Stimulated activated CD4-positive, alpha-beta T cell treated with anti-CD3 and anti-CD28 coated beads, Interleukin-12 subunit alpha, Interleukin-12 subunit beta, amount 100 ng/mL, for 24 hours (primary cell): ENCODE measurements at places on chromosomes 5 and 9.

DNA sequence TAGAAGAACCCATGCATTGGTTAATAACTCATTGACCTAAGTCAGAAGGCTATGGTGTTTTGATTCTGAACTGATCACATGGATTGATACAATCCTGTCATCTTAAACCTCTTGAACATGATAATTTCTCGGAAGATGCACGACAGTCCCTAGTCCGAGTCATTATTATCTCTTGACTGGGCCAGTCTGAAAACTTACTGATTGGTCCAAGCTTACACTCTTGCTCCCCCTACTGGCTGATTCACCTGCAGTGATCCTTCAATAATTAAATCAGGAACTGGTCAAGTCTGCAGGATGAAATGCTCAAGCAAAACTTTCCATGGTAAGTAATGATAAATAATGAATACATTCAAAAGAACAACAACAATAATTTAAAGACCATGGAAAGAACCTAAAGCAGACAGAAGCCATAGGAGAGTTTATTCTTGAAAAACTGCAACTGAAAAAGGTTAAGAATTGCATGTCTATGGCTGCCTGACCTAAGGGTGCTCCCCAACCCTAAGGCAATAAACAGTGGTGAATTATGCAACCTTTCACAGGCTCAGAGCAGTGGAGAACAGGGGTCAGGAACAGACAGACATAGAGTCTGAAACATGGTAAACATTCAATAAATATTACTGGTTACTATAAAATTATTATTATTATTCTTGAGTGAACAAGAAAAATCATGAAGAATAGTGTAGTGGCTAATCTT is 79.3 kb downstream of the BRINP1 start:
- DNase-seq = no peak

DNA sequence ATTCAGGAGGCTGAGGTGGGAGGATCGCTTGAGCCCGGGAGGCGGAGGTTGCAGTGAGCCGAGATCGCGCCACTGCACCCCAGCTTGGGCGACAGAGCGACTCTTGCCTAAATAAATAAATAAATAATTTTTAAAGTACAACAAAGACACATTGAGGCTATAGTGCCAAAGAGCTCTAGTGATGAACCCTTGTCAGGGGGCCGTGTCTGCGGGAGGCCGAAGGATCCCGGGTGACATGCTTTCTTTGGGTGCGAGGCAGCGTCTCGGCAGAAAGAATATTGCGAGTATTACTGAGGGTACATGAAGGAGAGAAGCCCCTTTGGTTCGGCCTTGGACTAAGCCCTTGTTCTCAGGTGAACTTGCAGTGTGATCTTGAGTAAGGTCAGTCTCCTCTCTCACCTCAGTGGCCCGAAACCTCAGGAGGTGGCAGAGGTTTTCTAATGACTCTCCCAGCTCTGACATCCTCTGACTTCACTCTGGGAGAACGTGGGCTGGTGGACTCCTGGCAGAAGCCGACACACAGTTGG is 397 bp upstream of the RECK start:
- DNase-seq = no peak

- no peak for DNase-seq
Observed at GRCh38 chr5:15585841-15586591, 86.0 kb downstream of the FBXL7 start.

DNA sequence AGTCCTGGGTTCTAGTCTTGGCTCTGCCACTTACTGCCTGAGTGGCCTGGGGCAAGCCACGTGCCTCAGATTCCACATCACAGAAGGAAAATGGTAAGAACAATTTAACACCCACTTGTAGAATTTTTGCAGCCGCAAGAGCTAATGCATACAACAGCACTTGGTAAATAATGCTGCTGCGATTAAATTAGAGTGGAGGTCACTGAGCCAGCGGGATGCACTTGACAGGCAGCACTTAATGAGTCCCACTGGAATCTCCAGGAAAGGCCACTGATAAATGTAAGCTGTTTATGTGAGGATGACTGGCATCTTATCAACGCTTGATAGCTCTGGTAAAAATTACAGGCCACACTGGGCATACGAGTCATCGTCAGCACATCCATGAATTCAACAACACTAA is 59.4 kb upstream of the UBTD2 start:
- DNase-seq = no peak

DNA sequence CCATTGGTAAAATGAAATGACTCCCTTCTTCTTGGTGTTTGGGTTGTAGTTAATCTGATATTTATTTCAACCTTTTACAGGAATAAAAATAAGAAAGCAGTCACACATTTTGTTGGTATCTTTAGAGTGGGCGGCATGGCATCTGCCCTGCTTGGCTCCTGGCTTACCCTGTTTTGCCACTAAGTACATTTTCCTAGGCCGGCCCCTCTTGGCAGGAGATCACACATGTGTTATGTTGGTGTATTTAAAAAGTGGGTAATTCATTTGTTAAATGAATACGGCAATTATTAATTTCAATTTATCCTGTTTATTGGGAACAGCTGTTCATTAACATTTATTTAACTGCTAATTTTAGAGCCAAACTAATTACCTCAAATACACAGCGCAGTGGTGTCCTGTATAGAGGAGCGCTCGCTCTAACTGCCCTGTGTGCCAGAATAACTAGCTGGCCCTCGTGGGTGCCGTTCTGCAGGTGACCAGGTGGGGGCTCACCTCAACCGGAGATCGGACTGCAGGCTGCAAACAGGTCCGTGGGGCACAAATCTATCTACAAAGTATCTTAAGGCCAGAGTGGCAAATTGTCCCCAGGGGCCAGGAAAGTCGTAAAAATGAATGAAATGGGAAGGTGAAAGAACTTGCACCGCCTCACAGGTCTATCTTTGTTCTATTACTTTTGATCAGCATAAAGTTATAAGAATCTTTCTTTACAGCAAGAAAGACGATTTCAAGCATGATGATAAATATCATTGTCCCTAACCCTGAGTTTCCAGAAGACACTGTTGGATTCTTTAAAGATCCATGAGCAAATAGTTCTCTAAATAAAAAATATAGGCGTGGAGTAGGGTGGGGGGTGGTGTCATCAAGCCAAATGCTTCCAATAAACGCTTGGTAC is 26.2 kb upstream of the GPR151 start:
- DNase-seq = peak; percentile 49

- no peak for DNase-seq
Observed at GRCh38 chr9:121700832-121701419, 49.5 kb downstream of the DAB2IP start.

DNA sequence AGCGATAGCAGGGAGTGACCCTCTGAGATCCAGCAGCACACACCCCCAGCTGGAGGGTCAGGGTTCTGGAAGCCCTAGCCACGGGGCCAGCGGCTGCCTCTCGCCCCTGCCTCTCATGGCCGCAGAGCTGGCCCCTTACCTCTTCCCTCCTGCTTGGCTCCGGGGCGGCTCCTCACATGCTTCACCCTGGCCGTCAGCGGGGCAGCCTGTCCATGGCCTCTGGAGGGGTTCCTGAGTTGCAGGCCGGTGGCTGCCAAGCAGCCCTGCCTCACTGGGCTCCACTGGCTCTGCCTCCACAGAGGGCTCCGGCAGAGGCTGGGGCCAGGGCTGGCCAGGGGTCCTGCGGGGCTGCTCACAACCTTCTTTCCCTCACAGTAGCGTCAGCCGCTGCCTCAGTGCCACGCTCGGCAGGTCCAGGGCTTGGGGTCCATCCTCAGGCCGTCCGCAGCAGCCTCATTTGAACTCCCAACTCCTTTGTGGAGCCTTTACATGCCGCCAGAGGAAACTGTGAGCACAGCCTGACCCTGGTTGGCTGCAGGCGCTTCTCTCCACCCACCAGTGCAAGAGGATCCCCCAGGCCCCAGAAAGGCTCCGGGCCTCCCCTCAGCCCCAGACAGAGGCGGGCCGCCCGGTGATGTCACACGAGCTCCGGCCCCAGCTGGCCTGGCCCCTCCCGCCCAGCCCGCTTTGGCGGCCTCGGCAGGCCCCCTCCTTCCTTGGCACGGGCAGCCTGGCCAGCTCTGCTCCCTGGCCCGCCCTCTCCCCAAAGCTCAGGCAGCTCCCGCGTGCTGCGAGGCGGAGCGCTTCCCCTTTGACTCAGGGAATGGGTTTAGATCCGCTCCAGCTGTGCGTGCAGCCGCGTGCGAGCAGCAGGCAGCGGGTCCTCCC is at the start of gene ANGPTL2:
TSS of gene ANGPTL2 (minus strand) at position 460 of the 888 bp plus-strand sequence. CDS start 13,904 bp downstream, outside the sequence.
- DNase-seq = peak; percentile 5

- no peak for DNase-seq
Observed at GRCh38 chr9:72207278-72207677, 58.0 kb downstream of the GDA start.

DNA sequence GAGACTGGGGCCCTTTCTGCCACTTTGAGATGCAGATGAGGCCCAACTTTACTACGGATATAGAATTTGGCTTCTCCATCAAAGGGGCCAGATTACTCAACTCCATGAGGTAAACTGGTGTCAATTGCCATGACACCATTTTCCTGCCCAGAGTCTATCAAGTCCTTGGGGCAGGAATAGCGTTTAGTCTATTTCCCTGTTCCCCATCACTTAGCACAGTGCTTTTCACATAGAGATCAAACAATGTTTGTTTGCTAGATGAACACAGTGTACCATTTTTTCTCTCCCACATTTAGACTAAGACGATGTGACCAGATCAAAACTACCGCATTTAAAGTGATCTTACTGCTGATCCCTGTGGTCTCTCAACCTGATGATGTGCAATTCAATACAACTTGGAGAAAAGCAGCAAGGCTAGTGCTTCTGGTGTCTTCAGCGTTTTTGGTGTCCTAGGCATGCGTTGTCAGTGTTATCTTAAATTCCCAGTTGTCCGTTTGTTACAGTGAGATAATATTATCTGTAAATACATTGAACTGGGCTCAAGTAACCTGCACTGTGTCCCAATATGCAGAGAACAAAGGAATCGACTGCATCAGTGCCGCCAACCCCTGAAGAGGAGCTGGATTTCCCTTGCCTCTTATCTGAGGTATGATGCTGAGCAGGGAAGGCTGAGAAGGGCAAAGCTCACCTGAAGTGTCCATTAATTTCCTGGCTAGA is 446.2 kb downstream of the PLK2 start:
- no peak for DNase-seq

DNA sequence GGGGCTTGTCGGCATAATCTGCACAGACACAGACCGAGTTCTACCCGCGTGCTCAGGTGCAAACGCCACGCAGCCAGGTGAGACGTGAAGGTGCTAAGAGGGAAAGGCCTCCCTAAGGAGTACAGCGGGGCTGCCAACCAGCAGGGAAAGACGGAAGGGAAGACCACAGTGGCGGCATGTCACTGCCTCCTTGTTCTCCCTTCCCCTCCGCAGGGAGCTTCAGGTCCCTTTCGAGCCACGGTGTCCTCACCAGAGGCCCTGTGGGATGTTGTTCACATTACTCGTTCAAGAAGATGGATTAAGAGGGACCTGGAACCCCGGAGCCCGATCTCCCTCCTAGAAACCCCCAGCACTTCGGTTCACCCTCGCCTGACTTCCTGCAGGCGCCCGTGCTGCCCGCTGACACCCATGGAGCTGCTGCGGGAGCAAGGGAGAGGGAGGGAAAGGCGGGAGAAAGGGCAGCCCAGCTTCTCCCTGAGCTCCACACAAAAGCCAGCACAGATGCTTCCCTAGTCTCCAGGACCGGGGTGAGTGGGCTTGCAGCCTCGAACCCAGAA is 686 bp downstream of the BRD9 start:
- DNase-seq = no peak

DNA sequence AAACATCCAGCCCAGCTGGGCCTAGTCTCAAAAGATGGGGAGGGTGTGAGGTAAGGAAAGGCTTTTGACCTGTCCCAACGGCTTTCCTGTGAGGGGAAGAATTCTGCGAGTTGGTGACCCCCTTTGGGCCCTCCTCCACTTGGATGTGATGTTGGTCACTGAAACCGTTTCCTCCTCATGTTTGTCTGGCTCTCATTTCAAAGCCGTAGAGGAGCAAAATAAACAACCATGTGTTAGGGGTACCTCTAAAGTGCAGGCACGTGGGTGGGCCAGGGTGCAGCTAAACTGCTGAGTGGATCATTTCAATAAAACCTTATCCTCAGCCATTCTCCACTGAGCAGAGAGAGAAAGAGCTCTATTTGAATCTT is 84.3 kb upstream of the MELK start:
- DNase-seq = no peak

GRCh38 chr5:134642931-134643530 is 5.6 kb upstream of the SEC24A start:
- DNase-seq = no peak

DNA sequence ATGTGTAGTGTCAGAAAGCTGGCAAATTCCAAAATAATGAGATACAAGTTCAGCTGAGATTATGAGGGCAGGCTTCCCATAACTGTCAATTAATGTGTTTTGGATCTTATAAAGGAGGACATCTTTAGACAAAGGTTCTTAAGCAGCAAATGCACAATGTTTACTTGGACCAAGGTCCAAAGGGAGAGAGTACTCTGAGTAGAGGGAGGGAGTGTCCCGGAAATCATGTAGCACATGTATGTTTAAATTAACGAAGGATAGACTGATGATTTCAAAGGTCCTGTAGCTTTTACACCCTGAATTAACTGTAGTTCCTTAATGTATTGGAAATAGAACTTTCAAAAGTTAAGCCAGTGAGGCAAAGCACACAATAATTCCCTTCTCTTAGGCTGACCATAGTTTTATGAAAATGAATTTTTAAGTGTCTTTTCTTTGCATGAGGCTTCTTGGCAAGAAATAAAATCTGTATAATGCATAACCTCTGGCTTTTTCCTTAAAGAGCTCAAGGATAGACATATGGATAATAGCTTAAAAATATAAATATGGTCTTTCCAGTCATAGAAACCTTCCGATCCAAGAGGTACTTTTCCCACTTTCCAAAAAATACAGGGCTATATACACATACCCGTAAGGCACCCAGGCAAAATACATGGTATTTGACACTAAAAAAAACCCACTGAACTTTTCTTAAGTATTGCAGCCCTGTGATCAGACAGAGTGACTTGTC is 93.0 kb downstream of the PCSK5 start:
- DNase-seq = no peak

DNA sequence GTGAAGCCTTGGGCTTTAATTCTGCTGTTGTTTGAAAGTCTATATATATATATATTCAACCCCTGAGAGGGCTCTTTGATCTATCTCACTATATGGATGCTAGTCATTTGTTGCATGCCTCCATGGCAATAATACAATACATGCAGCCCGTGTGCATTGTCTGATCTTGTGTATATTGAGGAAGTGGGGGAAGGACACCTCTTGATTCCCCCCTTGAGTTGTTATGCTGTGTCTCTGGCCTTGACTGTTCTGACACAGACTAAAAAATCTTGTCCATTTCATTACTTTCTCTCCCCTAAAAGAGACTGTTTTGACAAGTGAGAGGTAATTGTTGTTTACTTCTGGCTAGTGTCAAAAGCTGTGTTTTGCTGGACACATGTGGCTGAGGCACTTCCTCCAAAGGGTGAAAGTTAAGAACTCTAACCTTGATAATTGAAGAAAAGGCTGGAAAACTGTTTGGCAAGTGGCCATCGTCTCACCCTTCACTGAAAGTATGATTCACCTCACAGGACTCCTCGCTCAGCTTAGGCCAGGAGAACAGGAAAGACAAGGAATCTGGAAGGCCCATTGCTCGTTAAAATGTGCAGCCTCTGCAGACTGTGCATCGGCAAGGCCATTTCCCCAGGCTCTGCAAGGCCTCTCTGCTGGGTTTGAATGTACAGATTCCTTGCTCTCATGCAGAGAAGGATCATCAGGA is 304.0 kb downstream of the PRELID2 start:
- DNase-seq = no peak
